Activated CD4-positive, alpha-beta memory T cell treated with anti-CD3 and anti-CD28 coated beads, Interleukin-2, amount 10 ng/mL, durations not matched to agents 7 days and 5 days (primary cell): ENCODE measurements at places on chromosomes 4 and X.
A peak's percentile ranks its signal among the peaks of the same experiment; 100 is the strongest.

- DNase-seq, result peak; percentile 47
Measured at GRCh38 chr4:8403173-8403753, 37.3 kb downstream of the ACOX3 start.

GRCh38 chr4:147286846-147287587 lies 193.9 kb upstream of the EDNRA start:
- no peak for DNase-seq

- DNase-seq, result no peak
Measured at GRCh38 chr4:174628191-174628590, 105.9 kb upstream of the HPGD start.

GRCh38 chrX:11609109-11609508 lies 56.6 kb downstream of the ARHGAP6 start:
- no peak for DNase-seq

GRCh38 chrX:9488586-9488985 lies 23.7 kb downstream of the TBL1X start:
- no peak for DNase-seq
